ENCODE measurements at places on chromosomes 12 and 14. TPM values are rescaled to one million over a fixed set of nuclear protein-coding genes. Genes with fewer than 3 reads are reported as not detected.

ADAM21 gene
- 0.19 TPM for total RNA-seq

FBXW8 gene
- total RNA-seq, result 7.0 TPM

PLBD1 gene
- 19.8 TPM for total RNA-seq

PEBP1 gene
- 420 TPM for total RNA-seq

TROAP gene
- total RNA-seq, result 0.75 TPM

DLGAP5 gene
- not detected for total RNA-seq

NYNRIN gene
- total RNA-seq, result 7.1 TPM

NEUROD4 gene
- not detected for total RNA-seq

AKAP3 gene
- total RNA-seq, result 3.9 TPM

EPS8 gene
- total RNA-seq, result 16.4 TPM

OVCH1 gene
- total RNA-seq, result not detected

PRH2 gene
- total RNA-seq, result not detected

MUCL1 gene
- not detected for total RNA-seq

KRT72 gene
- not detected for total RNA-seq

P2RX2 gene
- total RNA-seq, result not detected

Measured in heart left ventricle (tissue), 16 donors.